Activated gamma-delta T cell treated with Interleukin-2 at 50 U/mL for 16 hours (primary cell): ENCODE measurements at places on chromosomes 11 and 22.

- no peak for DNase-seq
Measured at GRCh38 chr11:33321422-33321821, 64.2 kb downstream of the HIPK3 start.

- no peak for DNase-seq
Measured at GRCh38 chr22:40251106-40251505, 73.4 kb downstream of the TNRC6B start.

GRCh38 chr11:77789061-77789730 lies 31.3 kb downstream of the RSF1 start:
- no peak for DNase-seq

DNA sequence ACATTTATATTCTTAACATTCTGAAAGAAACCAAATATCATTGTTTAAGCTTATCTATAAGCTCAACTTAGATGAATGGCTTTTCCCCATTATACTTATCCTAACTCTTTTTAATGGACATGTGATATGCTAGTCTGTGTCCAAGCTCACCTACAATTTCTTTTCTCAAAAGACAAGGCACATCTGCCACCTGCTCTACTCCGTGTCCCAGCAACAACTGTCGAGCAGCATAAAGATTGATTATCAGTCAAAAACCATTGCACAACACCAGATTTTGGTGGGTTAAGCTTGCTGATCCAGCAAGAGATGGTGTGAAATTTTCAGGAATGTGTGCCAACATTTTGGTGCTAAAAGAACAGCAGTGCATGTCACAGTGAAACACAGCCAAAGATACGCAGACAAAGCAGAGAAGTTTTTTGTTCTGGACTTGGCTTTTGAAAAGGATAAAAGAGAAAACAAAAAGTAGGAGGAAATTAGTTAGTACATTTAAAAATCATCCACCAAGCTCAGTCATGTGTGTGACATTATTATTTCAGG lies 65.8 kb downstream of the DCDC1 start:
- DNase-seq = no peak

DNA sequence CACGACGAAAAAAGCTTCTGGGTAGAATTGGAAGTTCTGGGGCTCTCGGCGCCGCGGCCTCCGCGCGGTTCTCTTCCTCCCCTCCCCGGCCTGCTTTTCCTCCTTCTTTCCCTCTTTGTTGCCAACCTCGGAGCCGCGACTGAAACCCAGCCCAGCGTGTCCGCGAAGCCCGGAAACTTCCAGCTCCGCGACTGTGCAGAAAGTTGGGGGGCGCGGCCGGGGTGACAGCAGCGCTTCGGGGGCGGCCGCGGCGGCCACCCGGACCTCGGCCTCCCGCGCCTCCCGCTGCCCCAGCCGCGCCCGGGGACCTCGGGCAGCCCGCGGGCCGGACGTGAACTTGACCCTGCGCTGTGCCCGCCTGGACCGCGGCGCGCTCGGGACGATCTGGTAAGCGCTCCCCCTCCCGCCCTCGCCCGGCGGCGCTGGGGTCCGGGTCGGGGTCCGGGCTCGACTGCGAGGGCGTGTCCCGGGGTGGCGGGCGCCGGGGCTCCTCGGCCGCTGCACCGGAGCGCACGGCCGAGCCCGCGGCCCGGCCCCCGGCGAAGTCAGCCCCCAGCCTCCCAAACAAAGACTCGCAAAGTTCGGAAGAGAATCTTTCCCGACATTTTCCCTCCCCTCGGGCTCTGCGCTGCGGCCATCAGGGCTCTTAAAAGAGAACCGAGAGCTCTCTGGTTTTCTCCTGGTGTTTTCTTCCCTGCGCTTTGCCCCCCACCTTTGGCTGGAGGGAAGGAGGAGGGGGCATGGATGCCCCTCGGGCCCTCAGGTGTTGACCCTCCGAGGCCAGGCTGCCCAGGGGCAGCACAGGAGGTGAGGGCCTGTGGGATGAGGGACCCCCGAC lies 67.9 kb upstream of the WNT7B start:
- DNase-seq = peak; percentile 44

DNA sequence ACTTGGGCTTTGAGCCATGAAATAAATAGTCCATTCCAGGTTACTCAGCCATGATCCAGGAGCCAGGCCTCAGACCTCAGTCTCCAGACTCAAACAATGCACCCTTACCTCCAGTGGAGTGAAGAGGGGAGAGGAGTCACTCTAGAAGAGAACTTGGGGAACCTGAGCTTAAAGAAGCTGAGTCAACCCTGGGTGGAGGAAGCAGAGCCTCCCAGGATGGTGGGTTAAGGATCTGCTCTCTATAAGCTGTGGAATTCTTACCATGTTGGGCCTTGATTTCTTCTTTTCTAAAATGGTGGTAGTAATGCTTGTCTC lies 113.2 kb downstream of the NECTIN1 start:
- no peak for DNase-seq
